Melanocyte of skin (primary cell): ENCODE measurements at places on chromosomes 7 and 10. TPM values are rescaled to one million over a fixed set of nuclear protein-coding genes. Genes with fewer than 3 reads are reported as not detected.

The HPSE2 gene
- total RNA-seq = 7.3 and 7.6 TPM in 2 replicates

The EGR2 gene
- 0.34 TPM in 1 of 2 replicates, not detected in the other for total RNA-seq

The RHEB gene
- 68.3 and 94.1 TPM in 2 replicates for total RNA-seq

The FZD1 gene
- total RNA-seq = 3.1 and 6.2 TPM in 2 replicates

The NUTM2E gene
- under 0.01 TPM in 1 of 2 replicates, not detected in the other for total RNA-seq
